ENCODE measurements at places on chromosomes 2 and 18.

DNA sequence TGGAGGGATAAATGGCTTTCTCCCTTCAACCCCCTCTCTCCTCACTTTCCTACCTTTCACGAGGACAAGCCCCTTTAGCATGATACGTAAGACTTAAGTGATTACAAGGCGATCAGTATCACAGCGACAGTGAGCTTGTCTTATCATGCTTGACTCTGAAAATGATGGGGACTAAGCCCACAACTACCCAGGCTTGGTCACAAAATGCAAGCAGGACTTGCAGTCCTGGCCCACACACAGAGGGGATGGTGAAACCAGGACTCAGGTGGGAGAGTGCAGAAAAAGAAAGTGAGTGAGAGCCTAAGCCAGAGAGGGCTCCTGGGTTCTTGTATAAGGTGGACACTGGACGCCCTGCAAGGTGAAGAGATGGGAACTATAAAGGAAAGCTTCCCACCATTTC, 95.7 kb upstream of the ARL4C start:
- no peak for DNase-seq

- DNase-seq: no peak
These were observed 328 bp upstream of the PASK start for GRCh38 chr2:241149675-241149924.

DNA sequence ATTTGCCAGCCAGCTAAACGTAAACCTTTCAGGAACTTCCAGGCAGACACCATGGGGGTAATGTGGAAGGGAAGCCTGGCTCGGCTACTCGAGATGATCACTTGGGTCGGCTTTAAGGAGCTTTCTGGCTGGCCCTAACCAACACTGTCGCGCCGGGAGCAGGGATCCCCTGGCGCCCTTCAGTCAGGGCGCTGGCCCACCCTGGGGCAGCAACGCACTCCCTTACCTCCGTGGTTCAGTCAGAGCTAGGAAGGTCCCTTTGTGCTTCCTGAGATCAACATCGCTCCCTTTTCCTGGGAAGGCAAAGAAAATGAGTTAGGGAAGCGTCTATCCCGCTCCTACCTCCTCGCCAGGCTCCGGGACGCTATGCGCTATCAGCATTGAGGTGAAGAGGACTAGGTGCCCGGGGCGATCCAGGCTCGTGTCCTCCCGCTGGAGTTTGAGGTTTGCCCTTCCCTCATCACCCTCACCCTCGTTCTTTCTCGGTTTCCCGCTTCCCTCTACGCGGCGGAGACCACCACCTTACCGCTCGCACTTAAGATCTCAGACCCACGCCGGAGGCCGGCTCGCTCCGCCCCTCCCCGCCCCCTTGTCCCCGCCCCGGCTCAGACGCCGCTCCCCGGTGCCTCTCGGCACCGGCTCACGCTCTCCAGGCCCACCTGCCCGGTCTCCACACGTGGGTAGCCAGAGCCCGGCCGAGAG, 449 bp upstream of the ATRAID start:
- DNase-seq: no peak

GRCh38 chr2:96245609-96246390, 20.0 kb downstream of the TMEM127 start:
- no peak for DNase-seq

DNA sequence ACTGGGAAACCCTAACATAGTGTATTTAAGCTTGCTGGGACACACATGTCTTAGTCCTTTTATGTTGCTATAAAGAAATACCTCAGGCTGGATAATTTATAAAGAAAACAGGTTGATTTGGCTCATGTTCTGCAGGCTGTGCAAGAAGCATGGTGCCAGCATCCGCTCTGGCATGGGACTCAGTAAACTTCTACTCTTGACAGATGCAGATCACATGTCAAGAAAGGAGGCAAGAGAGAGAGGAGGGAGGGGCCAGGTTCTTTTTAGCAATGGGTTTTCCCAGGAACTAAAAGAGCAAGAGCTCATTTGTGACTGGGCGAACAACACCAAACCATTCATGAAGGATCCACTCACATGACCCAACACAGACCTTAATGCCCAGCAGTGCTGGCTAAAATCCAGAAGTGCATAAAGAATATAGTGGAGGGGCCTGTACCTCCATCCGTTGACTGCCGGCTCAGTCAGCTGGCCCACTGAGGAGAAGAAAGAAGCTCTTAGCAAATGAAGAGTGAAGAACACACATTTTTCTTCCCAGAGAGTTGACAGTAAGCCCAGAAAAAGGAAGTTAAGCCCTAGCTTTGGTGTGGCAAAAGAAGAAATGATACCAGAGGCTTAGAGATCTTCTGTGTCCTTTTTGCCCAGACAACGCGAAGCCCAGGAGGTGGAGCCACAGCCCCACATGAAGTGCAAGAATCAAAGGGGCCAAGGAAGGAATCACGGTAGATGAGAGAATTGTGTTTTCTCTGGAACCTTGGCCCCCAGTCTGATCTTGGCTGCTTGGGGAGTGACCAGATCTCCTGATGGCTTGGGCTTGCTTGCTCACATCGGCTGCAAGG, 183.5 kb upstream of the FAM98A start:
- DNase-seq: no peak

DNA sequence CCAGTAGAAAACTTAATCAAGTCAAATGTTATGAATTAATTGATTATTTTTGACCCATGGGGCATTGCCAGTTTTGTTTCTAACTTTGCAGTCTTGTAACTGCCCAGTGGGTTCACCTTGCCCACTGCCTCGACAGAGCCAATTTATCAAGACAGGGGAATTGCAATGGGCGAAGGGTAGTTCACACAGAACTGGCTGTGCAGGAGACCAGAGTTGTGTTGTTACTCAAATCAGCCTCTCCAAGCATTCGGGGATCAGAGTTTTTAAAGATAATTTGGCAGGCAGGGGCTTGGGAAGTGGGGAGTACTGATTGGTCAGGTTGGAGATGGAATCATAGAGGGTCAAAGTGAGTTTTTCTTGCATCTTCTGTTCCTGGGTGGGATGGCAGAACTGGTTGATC, 168.5 kb upstream of the COPS8 start:
- DNase-seq: no peak

Measured in activated T-cell treated with anti-CD3 and anti-CD28 coated beads for 4 hours (primary cell).